ENCODE measurements at places on chromosomes 2 and 18.

- DNase-seq, result no peak
Observed at GRCh38 chr2:30237966-30238800, 6.8 kb downstream of the LBH start.

GRCh38 chr2:7060156-7060555, 142.9 kb downstream of the RNF144A start:
- no peak for DNase-seq

DNA sequence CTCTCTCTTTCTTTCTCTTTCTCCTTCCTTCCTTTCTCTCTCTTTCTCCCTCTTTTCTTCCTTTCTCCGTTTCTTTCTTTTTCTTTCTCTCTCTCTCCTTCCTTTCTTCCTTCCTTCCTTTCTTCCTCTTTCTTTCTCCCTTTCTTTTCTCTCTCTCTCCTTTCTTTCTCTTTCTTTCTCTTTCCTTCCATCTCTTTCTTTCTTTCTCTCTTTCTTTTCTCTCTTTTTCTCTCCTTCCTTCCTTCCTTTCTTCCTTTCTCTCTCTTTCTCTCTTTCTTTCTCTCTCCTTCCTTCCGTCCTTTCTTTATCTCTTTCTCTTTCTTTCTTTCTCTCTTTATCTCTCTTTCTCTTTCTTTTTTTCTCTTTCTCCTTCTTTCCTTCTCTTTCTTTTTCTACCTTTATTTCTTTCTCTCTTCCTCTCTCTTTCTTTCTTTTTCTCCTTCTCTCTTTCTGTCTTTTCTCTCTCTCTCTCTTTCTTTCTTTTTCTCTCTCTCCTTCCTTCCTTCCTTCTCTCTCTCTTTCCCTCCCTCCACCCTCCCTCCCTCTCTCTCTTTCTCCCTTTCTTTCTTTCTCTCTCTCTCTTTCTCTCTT, 32.3 kb upstream of the ODC1 start:
- DNase-seq, result no peak

- DNase-seq, result no peak
Observed at GRCh38 chr2:44786045-44786816, 155.3 kb upstream of the SIX3 start.

DNA sequence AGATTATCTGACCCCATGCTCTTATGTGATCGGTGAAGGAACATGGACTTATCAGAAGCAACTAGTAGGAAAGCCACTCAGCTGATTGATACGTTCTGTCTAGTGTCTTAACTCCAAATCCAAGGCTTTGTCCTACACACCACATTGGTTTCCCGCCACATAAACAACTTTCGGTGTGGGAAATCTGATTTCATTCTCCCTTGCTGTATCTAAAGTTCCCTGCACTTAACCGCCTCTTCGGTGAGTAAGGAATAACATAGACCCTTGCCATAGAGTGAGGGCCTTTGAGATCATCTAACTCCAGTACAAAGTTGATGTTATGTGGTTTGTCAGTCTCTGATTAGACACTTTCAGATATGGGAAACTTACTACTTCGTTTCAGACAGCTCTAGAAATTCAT, 538.2 kb upstream of the TNP1 start:
- no peak for DNase-seq

DNA sequence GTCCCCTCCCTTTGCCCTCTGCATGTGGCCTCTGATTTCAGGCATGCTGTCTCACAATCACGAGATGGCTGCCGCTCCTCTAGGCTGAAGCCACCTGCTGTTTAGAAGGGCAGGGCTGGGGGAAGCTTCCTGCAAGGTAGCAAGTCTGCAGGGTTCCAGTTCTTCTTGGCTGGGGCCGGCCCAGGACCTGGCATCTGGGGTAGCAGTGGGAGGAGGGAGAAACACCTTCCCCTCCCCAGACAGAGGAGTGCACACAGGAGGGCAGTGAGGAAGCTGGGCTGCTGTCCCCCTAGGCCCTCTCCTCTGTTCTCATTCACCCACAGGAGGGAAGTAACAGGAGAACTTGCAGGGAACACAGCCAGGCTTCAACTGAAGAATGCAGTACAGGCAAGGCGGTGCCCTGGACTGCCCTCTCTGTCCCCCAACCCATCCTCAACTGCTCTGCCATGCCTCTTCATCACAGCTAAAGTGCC, 345.9 kb upstream of the HS6ST1 start:
- no peak for DNase-seq

DNA sequence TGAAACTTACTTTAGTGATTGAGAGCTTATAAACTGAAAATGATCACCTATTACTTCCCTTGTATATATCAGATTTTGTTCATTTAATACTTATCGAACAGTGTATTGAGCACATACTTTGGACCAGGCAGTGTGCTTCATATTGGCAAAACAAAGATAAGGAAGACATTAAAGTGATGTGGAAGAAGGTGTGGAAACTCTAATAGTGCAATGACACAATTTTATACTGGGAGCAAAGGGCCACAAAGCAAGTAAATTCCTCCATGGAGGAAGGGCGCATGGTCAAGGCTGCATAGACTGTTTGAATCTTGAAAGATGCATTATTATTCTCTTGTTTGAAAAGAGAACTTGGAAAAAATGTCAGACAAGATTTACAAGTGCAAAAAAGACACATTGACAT, 936.5 kb upstream of the DDX18 start:
- DNase-seq, result no peak

Data from stimulated activated CD4-positive, alpha-beta T cell treated with anti-CD3 and anti-CD28 coated beads, Interleukin-2, amount 100 ng/mL, for 24 hours (primary cell).